Body of pancreas (tissue), 4 donors: ENCODE measurements at places on chromosomes 16 and 17.

- H3K27ac ChIP-seq = no peak overlapping the region
- H3K27me3 ChIP-seq = no peaks in the 10 kb centered on the region
- peaks cover 18% of the 10 kb centered on the region for H3K36me3 ChIP-seq
Observed at GRCh38 chr17:81259058-81259605, 20.0 kb downstream of the NDUFAF8 start.

GRCh38 chr16:11309895-11310633, 28.9 kb upstream of the PRM1 start:
- H3K4me3 ChIP-seq = no peak overlapping the region
- H3K4me1 ChIP-seq = peaks cover 16% of the 10 kb centered on the region
- H3K27ac ChIP-seq = no peak overlapping the region
- H3K27me3 ChIP-seq = no peaks in the 10 kb centered on the region

DNA sequence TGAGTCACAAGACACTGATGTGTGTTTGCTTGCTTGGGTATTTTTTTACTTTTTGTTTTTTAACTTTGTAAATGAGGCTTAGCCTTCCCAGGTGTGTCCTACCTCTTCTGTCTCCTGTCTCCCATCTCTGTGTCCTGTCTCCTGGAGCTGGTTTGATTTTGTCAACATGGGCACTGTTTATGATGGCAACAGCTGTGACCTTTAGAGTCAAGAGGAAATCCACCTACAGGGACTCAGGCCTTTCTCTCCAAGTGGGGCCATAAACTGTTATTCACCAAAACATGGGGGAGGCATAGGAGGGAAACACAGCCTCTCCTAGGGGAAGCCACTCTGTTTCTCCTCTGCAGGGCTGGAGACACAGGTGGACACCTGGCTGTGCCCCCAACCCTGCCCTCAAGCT, 13.1 kb upstream of the PLCG2 start:
- H3K4me1 ChIP-seq = peaks cover 16% of the 10 kb centered on the region
- no peak overlapping the region for H3K4me3 ChIP-seq
- no peaks in the 10 kb centered on the region for H3K36me3 ChIP-seq
- DNase-seq = no peak
- peaks cover 7% of the 10 kb centered on the region for H3K27me3 ChIP-seq
- H3K27ac ChIP-seq = no peak overlapping the region

DNA sequence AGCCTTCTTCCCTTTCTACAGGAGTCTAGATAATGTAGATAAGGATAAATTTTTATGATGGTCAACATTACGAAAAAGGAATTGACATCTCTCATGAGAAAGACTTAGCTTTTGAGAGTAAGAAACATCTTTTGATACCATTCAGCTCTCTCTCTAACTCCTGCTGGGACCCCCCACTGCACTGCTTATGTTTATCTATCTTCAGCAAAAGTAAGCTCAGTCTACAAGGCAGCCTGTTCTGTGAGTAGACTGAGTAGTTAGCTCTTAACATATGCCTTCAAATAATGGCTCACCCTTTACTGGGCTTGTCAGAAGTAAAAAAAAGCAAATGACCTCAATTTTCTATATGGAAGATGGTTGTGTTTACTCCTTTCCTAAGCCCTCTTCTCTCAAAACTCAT, 372.2 kb upstream of the CDH11 start:
- DNase-seq = no peak
- H3K4me1 ChIP-seq = no peaks in the 10 kb centered on the region
- H3K27me3 ChIP-seq = no peaks in the 10 kb centered on the region
- no peak overlapping the region for H3K4me3 ChIP-seq

DNA sequence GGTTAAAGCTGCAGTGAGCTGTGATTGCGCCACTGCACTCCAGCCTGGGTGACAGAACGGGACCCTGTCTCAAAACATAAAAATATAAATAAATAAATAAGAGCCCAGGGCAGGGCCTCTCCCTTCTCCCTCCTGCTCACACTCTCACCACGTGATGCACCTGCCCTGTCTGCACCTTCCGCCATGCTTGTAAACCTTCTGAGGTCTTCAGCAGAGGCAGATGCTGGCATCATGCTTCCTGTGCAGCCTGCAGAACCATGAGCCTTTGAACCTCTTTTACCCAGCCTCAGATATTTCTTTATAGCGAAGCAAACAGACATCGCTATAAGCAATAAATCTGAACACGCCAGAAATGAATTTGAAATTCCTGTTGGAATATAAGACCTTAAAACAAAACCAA, 48.5 kb downstream of the HNF1B start:
- H3K27ac ChIP-seq = no peak overlapping the region
- peaks cover 28% of the 10 kb centered on the region for H3K4me1 ChIP-seq
- peaks cover 3% of the 10 kb centered on the region for H3K36me3 ChIP-seq
- no peaks in the 10 kb centered on the region for H3K27me3 ChIP-seq

DNA sequence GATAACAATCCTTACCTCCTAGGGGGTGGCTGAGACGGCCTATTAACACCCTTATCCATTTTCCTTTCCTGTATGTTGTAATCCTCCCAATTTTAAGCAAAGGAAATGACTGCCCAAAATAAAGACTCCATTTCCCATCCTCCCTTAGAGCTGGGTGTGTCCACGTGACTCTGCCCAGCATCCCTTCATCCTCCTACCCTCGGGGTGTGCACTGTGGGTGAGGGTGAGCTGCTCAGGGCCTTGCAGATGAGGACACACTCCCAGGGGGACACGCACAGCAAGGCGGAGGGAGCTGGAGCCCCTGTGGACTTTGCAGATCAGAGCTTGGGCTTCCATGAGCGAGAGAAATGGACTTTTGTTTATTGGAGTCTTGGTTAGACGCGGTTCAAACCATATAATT, 186.8 kb downstream of the IRF8 start:
- no peaks in the 10 kb centered on the region for H3K36me3 ChIP-seq
- H3K4me1 ChIP-seq = no peaks in the 10 kb centered on the region
- no peak for DNase-seq

- H3K4me1 ChIP-seq = no peaks in the 10 kb centered on the region
- H3K36me3 ChIP-seq = peaks cover 7% of the 10 kb centered on the region
- no peak for DNase-seq
- H3K27me3 ChIP-seq = no peaks in the 10 kb centered on the region
Observed at GRCh38 chr17:16155536-16155935, 59.8 kb downstream of the NCOR1 start.
